Activated T-cell treated with anti-CD3 and anti-CD28 coated beads for 48 hours (primary cell): ENCODE measurements at places on chromosomes 2 and 18.

DNA sequence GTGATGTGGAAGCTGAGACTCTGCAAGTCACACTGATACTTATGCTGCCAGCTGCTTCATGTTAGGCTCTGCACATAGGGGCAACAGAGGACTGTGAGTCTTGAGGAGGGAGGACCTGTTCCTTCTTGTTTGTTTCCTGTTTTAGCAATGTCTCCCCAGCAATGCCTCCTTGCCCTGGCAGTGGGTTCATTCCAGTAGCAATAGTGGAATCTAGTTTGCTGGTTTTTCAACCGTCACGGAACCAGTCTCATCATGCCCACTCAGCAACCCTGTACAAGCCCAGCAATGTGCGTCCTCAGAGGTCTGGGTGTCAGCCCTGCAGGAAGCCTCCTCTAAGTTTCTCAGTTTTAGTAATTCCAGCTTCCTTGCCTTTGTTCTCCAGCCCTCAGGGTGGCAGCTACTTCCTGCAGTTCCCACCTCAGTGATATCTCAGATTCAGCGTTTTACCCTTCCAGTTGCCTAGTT, 20.5 kb upstream of the ITGB6 start:
- DNase-seq = peak; percentile 45

DNA sequence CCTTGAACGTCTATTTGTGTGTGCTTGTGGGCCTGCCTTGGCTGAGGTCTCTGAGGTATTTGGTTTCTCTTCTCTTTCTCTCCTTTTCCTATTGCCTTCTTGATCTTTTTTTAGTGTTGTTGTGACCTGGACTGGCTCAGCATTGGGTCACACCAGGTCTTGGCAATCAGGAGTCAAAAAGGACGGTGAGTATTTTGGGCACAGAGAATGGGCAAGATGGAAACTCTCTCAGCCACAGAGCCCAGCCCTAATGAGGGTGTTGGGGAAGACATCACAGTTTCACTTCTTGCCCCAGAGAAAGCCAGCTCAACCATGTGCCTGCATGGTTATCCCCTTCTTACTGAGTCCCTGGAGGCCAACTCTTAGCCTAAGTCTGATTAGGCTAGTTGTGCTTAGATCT, 13.7 kb upstream of the INO80C start:
- no peak for DNase-seq

- DNase-seq = no peak
Measured at GRCh38 chr2:191295088-191295487, 49.9 kb downstream of the MYO1B start.

DNA sequence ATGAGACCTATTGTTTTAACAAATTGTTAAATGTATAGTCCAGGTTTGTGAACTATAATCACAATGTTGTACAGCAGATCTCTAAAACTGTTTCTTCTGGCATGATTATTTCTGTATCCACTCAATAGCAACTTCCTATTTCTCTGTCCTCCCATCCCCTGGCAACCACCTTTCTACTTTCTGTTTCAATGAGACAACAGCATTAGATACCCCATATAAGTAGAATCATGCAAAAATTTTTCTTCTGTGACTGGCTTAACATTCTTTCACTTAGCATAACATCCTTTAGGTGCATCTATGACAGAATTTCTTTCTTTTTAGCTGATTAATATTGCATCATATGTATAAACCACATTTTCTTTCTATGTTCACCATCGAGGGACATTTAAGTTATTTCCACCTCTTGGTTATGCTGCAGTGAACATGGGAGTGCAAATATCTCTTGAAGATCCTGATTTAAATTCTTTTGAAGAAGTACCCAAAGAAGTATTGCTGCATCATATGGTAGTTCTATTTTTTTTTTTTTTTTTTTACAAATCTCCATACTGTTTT, 713.5 kb downstream of the LRP1B start:
- no peak for DNase-seq

DNA sequence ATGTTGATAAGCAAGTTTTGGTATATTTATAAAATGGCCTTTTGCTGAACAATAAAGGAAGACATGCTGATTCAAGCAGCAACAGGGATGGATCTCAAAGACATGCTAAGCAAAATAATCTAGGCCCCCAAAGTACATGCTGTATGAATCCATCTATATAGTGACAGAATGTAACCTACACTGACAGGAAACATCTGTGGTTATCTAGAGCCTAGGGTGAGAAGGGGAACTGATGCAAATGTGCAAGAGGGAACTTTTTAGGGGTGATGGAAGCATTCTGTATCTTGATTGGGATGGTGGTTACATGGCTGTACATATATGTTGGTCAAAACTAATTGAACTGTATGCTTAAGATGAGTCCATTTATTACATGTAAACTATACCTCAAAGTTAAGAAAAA, 24.2 kb downstream of the CNRIP1 start:
- no peak for DNase-seq

DNA sequence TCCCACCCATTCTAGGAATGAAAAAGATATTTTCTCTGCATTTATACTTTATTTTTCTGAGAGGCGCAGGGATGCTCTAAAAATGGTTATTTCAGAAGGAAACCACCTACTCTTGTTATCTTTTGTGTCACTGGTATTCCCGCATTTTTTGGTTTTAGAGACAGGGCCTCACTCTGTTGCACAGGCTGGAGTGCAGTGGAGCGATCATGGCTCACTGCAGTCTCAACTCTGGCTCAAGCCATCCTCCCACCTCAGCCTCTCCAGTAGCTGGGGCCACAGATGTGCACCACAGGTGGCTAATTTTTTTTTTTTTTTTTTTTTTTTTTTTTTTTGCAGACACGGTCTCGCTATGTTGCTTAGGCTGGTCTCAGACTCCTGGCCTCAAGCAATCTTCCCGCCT, 135.9 kb downstream of the NCK2 start:
- DNase-seq = no peak

- no peak for DNase-seq
Measured at GRCh38 chr18:50620319-50620718, 60.4 kb downstream of the MAPK4 start.

DNA sequence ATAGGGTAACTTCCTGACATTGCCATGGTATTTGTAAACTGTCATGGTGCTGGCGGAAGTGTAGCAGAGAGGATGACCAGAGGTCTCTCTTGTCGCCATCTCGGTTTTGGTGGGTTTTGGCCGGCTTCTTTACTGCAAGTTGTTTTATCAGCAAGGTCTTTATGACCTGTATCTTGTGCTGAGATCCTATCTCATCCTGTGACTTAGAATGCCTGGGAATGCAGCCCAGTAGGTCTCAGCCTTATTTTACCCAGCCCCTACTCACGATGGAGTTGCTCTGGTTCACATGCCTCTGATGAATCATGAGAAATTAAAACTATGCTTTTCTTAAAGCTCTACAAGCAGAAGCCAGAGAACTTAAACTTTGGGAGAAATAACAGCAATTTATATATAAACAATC, 12.7 kb upstream of the NFU1 start:
- DNase-seq = no peak

- DNase-seq = no peak
Measured at GRCh38 chr2:55609938-55610578, 7.4 kb downstream of the PPP4R3B start.

GRCh38 chr2:48587961-48588360, 29.7 kb upstream of the GTF2A1L start:
- no peak for DNase-seq
